ENCODE measurements at places on chromosomes 11 and 22.

DNA sequence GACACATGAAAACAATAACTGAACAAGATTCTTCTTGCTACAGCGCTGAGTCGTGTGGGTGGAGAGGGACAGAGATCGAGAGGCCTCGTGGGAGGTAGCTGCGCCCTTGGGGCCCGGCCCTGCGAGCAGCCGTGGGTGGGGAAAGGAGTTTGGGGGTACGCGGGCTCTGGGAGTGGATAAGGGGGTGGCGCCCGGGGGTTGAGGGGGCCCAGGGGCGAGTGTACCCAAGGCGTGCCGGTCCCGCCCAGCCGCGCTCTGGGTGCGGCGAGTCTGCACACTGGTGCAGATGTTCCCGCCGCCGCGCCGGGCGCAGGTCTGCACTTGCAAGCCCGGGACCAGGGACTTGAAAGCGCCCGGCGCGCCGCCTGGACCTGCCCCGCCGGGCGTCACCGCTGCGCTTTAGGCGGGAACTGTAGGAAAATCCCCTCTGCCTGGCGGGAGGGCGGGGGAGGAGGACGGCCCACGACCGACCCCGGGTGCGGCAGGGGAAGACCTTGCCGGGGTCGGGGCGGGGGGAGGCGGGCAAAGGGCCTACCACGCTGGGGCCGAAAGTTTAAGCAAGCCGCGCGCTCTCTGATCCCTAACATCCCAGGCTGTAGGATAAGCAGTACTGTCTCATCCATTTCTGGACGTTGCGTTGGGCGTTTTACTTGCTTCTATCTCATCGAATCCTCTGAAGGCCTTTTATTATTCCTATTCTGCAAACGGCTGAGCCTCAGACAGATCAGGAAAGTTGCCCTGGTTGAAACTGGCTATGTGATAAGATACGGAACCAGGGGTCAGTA, 1.4 kb upstream of the KREMEN1 start:
- DNase-seq, result no peak

GRCh38 chr22:25346859-25347751, 127.7 kb downstream of the CRYBB2 start:
- DNase-seq, result no peak

- DNase-seq, result peak; percentile 52
Measured at GRCh38 chr11:1770528-1770927, 6.8 kb upstream of the CTSD start.

- no peak for DNase-seq
Measured at GRCh38 chr11:22342211-22343031, 4.2 kb downstream of the SLC17A6 start.

GRCh38 chr11:67409781-67410368, 5.6 kb upstream of the CARNS1 start:
- DNase-seq, result peak; percentile 50

All from CD4-positive, alpha-beta T cell treated with Interleukin-15 for 1 hour (primary cell).